ENCODE measurements at places on chromosomes 1 and 21.
A peak's percentile ranks its signal among the peaks of the same experiment; 100 is the strongest.

- no peak for DNase-seq
These were observed 352.5 kb upstream of the KAZN start for GRCh38 chr1:14245954-14246353.

DNA sequence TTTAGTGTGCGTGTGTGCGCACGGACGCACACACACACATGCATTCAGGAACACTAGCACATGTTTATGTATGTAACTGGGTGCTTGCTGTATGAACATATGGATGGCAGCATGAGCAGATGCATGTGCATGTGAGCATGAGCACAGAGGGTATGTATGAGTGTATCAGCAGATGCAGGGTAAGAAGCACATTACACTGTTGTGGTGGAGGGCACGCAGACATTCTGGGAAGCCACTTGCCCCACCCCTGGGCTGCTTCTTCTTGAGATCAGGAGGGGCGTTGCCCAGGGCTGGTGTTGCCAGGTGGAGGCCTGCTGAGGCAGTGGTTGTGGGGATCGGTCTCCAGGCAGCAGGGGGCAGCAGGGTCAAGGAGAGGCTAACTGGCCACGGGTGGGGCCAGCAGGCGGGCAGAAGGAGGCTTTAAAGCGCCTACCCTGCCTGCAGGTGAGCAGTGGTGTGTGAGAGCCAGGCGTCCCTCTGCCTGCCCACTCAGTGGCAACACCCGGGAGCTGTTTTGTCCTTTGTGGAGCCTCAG is 3.9 kb upstream of the P3R3URF start:
- no peak for DNase-seq

GRCh38 chr21:42614811-42615351 is 38.5 kb upstream of the PDE9A start:
- DNase-seq, result peak; percentile 43

- DNase-seq, result no peak
These were observed 53.0 kb downstream of the PBX1 start for GRCh38 chr1:164611754-164612642.

GRCh38 chr1:232009741-232010140 is 383.2 kb downstream of the DISC1 start:
- no peak for DNase-seq

DNA sequence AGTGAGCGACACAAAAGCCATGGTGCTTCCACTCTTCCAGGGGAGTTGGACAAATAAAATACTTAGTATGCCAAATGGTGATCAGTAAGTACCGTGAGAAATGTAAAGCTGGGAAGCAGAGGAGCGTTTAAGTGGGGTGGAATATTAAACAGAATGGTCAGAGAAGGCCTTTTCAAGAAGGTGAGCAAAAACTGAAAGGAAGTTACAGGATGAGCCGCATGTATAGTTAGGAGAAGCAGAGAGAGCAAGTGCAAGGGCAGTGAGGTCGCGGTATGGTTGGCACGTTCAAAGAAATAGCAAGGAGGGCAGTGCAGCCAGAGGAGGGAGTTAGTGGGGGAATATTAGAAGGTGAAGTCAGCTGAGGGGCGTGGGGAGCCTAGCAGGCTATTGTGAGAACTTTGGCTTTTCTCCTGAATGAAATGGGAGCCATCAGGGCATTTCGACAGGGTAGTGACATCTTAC is 748 bp upstream of the ATP6V0B start:
- no peak for DNase-seq

DNA sequence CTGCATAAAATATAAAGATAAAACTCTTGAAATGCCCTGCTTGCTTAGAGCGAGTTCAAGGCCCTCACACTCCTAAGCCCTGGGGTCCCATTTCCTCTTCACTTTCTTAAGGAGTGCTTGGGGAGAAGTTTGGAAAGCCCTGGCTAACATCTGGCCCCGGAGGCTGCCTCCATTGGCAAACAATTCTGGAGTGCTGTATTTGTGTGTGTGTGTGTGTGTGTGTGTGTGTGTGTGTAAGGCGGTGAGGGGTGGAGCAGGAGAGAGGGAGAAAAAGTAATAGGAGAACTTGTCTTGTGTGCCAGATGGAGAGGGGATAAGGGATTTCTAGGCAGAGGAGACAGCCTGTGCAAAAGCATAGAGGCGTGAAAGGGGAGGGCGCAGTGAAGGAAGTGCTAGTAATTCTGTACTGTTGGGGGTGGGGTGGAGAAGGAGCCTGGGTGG is 578 bp upstream of the TRIM62 start:
- DNase-seq, result no peak

GRCh38 chr21:40531431-40532110 is 315.4 kb downstream of the DSCAM start:
- no peak for DNase-seq

DNA sequence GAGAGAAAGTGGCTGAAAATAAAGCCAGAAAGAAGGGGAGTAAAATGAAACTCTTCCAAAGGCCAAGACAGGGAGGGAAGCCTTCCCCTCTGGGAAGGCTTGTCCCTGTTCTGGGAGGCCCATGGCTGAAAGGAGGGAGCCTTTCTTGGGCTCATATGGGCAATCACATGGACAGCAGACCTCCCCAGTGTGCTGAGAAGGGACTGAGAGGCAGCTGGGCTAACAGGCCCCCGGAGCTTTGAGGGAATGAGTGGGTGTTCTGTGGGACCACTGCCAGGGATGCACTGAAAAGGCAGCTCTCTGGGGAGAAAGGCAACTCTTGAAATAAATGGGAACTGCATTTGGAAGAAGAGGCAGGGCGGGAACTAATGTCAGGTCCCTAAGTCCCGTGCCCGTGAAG is 39.1 kb downstream of the KANK4 start:
- DNase-seq, result no peak

- DNase-seq, result no peak
These were observed 19.2 kb upstream of the TBX15 start for GRCh38 chr1:119007339-119007669.

DNA sequence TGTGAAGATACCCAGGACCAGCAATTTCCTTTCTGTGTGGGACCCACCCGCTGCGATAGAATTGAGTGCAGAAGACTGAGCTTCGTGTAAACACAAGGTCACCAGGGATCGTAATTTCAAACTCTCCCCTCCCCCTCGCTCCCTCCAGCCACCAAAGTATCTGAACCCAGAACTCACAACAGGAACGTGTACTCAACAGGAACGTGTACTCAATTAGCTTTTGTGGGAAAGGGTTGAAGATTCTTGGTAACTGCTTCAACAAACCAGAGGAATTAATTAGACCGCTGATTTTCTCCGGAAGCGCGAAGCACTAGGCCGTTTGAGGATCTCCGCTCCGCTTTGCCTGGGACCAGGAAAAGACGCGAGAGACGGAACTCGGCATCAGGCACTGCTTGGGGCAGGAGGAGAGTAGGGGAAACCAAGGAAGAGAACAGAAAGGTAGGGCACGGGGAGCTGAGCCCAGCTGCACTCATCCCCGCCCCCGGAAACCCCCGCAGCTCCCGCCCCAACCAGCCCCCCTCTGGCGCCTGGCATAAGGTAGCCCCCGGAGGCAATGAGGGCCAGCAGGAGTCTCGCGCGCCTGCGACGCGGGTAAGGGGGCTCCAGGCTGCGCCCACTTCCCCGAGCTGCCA is 453 bp downstream of the DRAM2 start:
- no peak for DNase-seq

DNA sequence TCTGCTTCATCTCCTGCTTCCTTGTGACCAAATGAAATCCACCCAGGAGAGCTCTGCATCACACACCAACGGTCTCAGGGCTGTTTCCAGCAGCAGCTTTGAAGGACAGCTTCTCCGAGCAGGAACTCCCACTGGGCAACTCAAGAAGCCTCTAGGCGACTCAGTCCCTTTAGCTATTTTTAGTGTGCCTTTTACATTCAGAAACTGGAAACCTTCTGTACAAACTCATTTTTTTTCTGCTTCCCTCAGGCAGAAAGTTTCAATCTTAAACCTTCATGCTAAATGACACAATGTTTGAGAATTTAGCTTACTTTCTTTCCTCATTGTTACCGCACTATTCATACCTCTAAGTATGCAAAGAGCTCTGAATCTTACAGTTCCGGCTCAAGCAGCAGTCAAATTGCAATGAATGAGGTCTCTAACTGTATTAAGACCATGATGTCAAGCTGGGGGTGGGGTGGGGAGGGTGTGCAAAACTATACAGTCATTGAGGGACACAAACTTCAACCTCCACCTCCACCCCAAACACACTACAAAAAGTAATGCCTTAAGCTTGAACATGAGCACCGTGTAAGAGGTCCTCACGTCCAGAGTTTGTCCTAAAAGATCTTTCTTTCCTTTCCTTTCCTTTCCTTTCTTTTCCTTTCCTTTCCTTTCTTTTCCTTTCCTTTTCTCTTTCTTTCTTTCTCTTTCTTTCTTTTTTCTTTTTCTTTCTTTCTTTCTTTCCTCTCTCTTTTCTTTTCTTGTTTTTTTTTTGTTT is 16.4 kb upstream of the TARBP1 start:
- DNase-seq, result no peak

GRCh38 chr21:30676737-30677136 is 34.1 kb downstream of the KRTAP20-3 start:
- DNase-seq, result no peak

GRCh38 chr1:117883616-117884015 is 45.8 kb downstream of the GDAP2 start:
- DNase-seq, result no peak

DNA sequence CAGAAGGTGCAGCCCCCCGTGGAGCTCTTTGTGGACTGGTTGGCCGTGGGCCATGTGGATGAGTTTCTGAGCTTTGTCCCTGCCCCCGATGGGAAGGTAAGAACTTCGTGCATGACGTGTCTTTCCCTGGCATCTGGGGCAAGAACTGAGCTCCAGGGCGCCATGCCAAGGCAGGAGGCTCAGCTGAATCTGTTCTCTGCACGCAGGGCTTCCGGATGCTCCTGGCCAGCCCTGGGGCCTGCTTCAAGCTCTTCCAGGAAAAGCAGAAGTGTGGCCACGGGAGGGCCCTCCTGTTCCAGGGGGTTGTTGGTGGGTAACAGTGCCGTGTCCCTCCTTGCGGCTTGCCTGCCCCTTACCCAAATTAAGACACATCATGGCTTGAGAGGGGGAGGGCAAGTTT is 27.7 kb downstream of the PADI3 start:
- no peak for DNase-seq

GRCh38 chr1:117205368-117205767 is 5.4 kb downstream of the VTCN1 start:
- no peak for DNase-seq

- DNase-seq, result peak; percentile 88
These were observed 34.9 kb upstream of the RUNX3 start for GRCh38 chr1:24964811-24965570.

GRCh38 chr1:90704817-90705216 is 12.3 kb downstream of the BARHL2 start:
- no peak for DNase-seq

DNA sequence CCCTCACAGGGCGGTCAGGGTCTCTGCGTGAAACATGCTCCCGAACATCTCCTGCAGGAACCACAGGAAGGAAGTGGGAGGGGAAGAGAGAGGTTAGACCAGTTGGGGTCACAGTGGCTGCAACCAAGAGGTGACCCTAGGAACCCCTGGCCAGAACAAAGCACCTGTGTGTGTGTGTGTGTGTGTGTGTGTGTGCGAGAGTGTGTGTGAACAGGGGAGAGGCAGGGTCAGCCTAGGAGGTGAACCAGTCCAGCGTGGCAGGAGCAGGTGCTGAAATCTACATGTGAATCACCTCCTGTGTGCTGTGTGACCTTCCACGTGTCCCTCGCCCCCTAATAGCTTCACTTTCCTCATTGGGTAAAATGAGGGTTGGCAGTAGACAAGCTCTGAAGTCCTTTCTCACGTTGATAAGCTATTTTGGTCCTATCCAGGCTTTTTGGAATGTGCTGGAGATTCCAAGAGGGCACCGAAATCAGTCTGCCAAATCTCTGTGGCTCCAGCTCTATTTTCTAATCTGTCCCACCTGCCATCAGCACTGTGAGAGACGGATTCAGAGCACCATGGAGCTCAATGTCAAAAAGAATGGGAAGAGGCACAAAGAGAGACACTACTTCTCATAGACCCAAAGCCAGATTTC is 27.8 kb downstream of the SLC26A9 start:
- DNase-seq, result no peak

- no peak for DNase-seq
These were observed 290.2 kb downstream of the KIF26B start for GRCh38 chr1:245444945-245445344.

DNA sequence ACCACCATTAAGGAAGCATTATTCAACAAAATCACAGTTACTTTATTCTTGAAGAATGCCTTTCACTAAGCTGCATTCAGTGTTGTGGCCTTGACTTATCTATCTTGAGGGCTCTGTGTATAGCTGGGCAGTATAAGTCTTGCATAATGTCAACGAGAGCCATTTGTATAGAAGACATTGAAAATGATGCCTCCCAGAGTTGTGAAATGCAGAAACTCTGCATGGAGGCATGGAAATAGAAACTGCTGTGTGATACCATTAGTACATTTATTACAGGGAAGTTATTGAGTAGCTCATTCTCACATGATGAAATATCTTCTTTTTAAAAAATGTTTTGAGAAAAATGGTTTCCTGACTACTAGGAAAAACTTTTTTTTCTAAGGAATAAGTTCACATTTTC is 111.4 kb upstream of the SNX7 start:
- DNase-seq, result no peak

DNA sequence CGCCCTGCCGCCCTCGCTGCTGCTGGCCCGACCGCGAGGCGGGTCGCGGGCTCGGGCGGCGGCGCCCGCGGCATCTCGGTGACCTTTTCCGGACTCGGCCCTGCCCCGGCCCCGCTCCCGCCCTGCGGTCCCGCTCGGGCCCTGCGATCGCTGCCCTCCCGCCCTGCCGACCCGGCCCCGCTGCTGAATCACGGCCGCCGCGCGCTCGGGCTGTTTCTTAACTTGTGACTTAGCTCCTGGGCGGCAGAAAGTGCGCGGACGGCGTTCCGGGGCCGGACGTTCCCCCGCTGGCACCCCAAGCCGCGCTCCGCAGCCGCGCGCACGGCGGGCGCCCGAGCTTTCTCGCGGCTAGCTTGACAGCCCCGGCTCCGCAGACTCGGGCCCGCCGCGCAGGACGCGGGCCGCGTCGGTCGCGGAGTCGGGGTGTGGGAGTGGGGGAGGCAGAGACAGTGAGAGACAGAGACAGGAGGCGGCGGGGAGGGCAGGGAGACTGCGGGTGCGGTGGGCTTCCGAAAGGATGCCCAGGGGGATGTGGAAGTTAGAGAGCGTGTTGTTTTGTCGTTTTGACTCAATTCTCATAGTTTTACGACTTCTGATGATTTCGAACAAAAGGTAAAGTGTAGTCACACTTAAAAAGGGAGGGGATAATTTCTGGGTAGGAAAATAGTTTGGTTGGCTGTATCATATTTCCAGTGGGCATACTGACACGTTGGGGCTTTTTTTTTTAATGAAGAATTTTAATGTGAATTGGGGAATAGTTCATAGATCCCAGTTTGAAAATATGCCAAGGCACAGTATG is 49.8 kb downstream of the PRDM2 start:
- peak; percentile 38 for DNase-seq

DNA sequence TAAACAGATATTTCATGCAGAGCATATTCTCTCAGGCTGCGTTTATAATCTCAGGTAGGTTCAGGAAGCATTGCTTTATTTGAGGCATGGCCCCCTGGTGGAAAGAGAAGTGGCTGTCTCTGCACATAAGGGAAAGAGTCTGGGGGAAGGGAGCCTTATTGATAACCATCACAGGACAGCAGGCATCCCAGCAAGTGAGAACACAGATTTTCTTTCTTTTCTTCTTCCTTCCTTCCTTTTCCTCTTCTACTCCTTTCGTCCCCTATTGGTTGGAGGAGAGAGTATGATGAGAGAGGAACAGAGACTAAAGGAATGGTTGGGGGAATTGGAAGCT is 21.9 kb downstream of the TSNAX start:
- peak; percentile 7 for DNase-seq

GRCh38 chr1:49544615-49545014 is 479.1 kb downstream of the AGBL4 start:
- no peak for DNase-seq
